ENCODE measurements at places on chromosomes 12 and 14.

GRCh38 chr14:24056800-24057184 is 5.0 kb downstream of the CARMIL3 start:
- DNase-seq: no peak

DNA sequence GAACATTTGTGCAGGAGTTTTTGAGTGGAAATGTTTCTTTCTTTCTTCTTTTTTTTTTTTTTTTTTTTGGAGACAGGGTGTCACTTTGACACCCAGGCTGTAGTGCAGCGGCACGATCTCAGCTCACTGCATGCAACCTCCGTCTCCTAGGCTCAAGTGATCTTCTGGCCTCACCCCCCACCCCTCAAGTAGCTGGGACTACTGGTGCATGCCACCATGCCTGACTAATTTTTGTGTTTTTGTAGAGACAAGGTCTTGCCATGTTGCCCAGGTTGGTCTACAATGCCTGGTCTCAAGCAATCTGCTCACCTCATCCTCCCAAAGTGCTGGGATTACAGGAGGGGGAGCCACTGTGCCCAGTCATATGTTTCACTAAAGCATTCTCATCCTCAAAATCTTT is 69.2 kb upstream of the BCAT1 start:
- DNase-seq: no peak

DNA sequence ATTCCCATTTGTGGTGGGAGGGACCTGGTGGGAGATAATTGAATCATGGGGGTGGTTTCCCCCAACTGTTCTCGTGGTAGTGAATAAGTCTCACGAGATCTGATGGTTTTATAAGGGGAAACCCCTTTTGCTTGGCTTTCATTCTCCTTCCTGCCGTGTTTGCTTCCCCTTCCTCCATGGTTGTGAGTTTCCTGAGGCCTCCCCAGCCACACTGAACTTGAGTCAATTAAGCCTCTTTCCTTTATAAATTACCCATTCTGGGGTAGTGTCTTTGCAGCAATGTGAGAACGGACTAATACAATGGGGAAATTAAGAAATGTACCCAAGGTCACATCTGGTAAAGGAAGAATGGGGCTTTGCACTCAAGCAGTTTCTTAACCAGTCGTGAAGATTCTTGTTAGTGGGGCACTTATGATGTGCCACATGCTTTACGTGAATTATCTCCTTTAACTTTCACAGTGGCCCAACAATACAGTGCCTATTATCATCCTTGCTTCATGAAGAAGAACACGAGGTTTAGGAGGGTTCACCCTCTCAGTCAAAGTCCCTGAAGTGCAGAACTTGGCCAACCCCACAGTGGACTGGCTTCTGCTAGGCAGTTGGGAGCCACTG is 234.3 kb downstream of the EFCAB11 start:
- no peak for DNase-seq

DNA sequence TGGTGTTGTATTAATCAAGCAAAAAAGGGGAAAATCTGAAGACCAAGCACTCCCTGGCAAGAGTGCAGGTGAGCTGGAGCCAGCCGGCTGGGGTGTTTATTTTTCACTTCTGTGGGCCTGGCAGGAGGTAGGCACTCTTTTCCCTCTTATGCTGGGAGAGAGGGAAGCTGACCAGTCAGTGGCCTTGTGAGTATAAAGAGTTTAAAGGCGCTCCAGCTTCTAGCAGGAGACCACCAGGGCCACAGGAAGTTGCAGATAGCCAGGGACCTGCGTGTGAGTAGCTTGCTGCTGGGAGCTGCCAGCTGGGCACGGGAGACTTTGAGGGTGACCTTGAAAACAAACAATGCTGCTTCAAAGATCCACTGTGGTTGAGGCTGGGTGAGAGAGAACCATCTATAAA is 217.4 kb upstream of the PWP1 start:
- no peak for DNase-seq

DNA sequence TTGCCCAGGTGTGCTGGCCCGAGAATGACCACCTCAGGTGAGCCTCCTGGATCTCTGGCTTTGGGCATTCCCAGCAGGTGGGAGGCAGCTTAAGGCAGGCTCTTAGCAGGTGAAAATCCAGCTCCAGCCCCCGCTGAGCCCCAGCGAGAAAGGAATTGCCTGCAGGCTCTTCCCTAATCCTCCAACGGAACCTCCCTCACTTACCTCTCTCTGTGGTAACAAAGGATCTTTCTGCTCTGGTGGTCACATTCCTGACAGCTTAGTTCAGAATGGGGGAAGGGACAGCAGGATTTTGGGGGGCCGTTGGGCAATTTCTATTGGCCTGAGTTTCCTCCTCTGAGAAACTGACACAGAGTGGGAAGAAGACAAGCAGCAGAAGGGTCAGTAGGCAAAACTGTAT is 116.0 kb upstream of the LHX5 start:
- no peak for DNase-seq

- no peak for DNase-seq
These were observed 98.6 kb upstream of the FAR2 start for GRCh38 chr12:29050503-29050902.

- DNase-seq: no peak
These were observed 6.4 kb downstream of the GPR68 start for GRCh38 chr14:91238085-91238484.

DNA sequence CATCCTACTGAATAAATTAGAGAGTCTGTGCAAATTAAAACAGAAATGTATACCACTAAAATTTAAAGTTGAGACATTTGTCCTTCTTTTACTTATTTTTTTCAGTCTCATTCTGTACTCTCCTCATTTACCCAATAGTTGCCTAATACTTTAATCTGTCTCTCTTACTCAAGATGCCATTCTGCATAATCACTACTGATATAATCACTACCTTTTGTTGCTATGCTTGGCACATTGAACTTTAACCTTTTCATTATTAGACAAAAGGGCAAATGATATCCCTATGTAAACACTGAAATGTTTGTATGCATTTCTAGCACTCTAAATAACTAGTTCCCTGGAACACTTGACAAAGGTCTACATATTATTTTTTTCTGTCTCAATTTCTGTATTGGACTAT is 1108.3 kb upstream of the FLRT2 start:
- no peak for DNase-seq

DNA sequence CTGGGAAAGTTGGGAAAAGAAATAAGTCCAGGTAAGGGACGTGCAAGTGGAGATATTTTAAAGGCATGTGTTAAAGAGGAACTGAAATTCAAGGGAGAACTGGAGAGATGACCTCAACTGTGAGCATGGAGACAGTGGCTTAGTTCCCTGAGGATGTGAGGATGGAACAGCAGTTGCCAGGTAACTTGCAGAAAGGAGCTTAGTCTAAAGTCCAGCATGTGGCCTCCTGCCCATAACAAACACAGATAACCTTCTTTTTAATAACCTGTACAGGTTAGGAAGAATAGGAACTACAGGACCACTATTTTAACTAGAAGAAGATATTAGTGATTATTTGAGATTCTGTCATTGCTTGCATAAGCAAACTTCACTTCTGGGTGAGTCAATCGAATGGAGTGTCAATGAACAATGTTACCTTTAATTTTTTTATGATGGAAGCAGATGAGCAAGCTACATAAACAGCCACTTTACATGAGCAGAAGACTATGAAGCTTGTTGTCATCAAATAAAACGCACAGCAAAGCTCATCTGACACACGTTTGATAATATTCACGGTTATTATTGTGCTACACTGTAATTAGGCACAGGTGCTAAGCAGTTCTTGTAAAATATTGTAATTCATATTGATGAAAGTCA is 291.7 kb upstream of the DDHD1 start:
- DNase-seq: no peak

- no peak for DNase-seq
These were observed 51.4 kb downstream of the C14orf132 start for GRCh38 chr14:96090441-96091148.

GRCh38 chr12:131088701-131089530 is 135.2 kb downstream of the ADGRD1 start:
- no peak for DNase-seq

- DNase-seq: no peak
These were observed 375.1 kb upstream of the DDHD1 start for GRCh38 chr14:53528185-53528671.

- DNase-seq: no peak
These were observed 39.5 kb downstream of the FOXN3 start for GRCh38 chr14:89377544-89377943.

- no peak for DNase-seq
These were observed 93.7 kb downstream of the TESC start for GRCh38 chr12:117005417-117006046.

- DNase-seq: no peak
These were observed 9.6 kb downstream of the APOBEC1 start for GRCh38 chr12:7656121-7656520.

GRCh38 chr12:132736913-132737312 is 24.7 kb downstream of the ANKLE2 start:
- DNase-seq: no peak

DNA sequence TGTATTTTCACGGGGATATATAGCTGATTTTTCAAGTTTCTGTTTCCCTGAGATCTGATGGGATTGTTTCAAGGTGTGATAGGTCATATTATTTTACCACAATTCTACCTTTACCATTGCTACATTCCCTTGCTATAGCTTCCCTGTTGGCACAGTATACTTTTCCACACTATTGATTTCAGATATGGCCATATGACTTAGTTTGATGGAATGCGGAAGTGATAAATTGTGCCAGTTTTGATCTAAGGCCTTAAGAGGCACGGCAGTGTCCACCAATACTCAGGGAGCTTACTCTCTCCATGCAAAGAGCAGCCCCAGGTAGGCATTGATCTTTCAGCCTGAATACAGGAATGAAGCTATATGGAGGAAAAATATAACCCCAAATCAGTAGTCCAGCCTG is 315.7 kb downstream of the SLC16A7 start:
- DNase-seq: no peak

- DNase-seq: no peak
These were observed 92.1 kb downstream of the NOC4L start for GRCh38 chr12:132236129-132236929.

DNA sequence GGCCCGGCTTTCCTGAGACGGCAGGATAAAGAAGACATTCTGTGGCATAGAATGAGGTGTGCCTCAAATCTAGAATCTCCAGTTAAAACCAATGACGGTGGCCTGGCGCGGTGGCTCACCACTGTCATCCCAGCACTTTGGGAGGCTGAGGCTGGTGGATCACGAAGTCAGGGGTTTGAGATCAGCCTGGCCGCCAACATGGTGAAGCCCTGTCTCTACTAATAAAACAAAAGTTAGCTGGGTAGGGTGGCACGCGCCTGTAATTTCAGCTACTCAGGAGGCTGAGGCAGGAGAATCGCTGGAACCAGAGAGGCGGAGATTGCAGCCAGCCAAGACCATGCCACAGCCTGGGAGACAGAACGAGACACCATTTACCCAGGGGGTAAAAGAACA is 193.6 kb downstream of the ALG10 start:
- DNase-seq: no peak

DNA sequence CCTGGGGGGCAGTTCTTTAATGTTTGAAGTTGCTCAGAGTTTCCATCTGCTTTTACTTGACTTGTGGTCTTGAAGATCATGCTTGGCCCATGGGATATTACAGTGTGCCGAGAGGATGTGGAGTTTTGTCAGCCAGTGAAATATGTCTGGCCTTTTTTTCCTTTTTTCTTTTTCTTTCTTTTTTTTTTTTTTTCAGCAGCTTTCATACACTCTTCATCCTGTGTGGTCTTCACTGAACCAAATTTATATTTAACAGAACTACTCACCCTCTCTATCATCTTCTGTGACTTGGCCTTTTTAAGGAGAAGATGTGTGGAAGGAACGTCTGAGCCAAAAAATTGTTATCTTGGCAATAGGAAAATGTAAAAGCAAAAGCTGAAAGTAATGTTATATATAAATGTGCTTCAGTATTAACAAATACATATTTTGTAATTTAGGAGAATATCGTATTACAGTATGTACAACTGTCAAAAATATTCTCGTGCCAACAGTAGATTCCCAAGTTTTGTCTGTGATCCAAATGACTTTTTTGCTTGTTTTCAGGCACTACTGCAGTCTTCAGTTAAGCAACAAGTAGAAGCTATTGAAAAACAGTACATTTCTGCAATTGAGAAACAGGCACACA is 200.6 kb downstream of the CCDC91 start:
- no peak for DNase-seq

DNA sequence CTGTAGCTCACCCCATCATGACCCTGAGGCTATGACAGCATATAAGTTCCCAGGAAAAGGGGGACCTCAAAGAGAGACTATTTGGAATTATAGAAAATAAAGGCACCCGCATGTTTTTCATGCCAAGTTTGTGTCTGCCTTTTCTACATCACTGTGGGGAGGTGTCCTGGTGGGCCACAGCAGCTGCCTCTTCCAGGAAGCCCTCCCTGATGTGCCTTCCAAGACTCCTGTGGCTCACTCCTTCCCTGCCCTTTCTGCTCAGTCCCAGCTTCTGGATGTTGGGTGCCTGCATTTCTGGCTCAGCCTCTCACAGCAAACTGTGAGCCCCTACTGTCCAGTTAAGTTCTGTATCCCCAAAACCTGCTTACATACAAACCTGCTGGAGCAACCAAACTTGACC is 36.3 kb upstream of the BEGAIN start:
- DNase-seq: no peak

DNA sequence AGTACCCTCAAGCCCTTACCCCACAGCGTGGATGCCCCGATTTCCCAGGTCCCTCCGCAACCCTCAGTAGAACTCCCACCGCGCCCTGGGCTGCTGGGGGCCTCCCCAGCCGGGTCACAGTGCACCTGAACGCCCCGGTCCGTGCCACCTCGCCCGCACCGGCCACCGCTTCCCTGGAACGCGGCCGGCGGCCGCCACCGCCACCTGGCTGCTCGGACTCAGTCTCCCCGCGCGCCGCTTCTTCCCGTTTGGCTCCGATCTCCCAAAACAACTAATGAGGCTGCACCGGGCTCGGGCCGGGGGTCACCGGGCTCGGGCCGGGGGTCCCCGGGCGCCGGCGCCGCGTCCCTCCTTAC is 1.0 kb downstream of the ITPK1 start:
- DNase-seq: no peak

DNA sequence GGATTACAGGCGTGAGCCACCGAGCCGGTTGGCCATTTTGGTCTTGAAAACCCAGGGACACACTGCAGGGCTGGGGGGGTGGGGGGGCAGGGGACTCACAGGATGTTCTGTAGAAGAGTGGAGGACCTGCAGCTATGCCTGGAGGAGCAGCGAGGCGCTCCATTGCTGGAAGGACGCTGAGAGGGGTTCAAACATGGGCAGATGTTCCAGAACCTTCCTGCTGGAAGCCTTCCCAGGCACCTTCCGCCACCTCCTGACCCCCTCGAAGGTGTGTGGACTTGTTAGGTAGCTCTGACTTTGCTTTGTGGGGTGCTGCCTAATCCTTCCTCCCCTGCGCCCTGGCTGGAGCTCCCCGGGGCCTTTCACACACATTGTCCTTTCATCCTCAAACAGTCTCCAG is 19.6 kb upstream of the PPP1R13B start:
- no peak for DNase-seq

- no peak for DNase-seq
These were observed 37.1 kb downstream of the SOCS2 start for GRCh38 chr12:93609281-93610192.

GRCh38 chr14:58777541-58777979 is 139.8 kb downstream of the DACT1 start:
- DNase-seq: no peak
